ENCODE measurements at places on chromosomes 1 and 21.

- no peak for DNase-seq
Measured at GRCh38 chr1:208134491-208134890, 109.7 kb downstream of the PLXNA2 start.

DNA sequence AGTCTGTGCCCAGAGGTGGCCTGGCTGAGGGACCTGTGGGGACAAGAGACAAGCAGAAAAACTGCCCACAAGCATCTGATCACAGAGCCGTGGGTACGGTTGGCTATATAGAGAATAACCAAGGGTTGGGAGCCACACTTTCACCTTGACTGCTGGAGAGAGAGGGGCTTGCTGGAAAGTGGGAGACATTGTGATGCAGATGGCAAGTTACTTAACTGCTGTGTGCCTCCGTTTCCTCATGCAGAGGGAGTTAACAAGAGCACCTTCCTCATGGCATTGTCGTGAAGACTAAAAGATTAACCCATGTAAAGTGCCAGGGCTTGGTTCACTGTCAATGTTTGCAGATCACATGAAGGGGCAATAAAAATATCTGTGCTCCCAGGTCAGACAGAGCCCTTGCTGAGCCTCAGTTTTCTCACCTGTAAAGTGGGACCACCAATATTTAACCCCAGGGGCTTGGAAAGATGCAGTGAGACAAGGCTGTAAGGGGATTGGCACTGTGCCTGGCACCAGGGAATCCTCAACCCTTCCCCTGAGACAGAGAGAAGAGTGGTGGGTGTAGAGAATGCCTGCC is 52.8 kb downstream of the SDC3 start:
- DNase-seq = no peak

DNA sequence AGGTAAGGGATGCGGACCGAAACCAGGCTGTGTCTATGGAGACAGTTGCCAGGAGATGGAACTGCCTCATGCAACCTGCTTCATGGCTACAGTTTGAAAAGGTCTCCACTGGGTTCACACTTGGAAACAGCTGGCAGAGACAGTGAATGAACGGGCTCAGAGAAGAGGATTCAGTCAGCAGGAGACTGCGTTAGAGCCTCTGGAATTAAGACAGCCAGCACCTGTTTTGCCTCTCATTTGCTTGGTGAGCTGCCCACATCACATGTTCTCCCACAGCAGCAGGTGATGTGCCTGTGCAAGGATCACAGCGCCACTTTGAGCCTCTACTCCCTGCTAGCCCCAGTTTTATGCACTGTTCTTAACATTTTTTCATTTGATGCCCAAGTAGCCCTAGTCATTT is 321.0 kb downstream of the PLPP3 start:
- no peak for DNase-seq

GRCh38 chr1:36486439-36487335 is 4.0 kb upstream of the CSF3R start:
- DNase-seq = no peak

GRCh38 chr1:247228133-247228532 is 27.7 kb upstream of the VN1R5 start:
- DNase-seq = no peak

DNA sequence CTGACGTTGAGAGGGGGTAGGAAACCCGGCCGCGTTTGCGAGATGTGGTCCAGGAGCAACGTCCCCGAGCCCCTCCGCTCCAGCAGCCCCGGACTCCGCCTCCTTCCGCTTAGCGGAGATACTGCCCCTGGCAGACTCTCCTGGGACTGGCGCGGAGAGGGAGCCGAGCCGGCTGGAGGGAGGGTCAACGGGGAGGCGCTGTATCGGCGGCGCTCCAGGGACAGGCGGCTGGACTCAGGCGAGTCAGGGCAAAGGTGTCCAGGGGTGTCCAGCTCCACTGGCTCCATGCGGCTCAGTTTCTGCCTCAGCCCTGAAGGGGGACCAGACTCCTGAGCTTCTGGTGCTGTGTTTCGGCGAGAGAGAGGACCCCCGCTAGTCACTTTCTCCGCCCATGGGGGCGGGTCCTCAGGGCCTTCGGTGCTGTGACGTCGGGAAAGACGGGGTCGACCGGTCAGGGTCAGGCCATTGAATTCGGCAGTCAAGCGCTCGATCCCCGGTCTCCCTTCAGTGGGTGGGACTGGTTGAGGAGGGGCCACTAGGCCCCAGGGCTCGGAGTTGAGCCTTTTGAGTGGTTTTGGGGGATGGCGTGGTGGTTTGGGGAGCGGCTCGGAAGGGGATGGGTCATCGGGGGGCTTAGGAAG is 2.8 kb upstream of the LIX1L start:
- DNase-seq = no peak

DNA sequence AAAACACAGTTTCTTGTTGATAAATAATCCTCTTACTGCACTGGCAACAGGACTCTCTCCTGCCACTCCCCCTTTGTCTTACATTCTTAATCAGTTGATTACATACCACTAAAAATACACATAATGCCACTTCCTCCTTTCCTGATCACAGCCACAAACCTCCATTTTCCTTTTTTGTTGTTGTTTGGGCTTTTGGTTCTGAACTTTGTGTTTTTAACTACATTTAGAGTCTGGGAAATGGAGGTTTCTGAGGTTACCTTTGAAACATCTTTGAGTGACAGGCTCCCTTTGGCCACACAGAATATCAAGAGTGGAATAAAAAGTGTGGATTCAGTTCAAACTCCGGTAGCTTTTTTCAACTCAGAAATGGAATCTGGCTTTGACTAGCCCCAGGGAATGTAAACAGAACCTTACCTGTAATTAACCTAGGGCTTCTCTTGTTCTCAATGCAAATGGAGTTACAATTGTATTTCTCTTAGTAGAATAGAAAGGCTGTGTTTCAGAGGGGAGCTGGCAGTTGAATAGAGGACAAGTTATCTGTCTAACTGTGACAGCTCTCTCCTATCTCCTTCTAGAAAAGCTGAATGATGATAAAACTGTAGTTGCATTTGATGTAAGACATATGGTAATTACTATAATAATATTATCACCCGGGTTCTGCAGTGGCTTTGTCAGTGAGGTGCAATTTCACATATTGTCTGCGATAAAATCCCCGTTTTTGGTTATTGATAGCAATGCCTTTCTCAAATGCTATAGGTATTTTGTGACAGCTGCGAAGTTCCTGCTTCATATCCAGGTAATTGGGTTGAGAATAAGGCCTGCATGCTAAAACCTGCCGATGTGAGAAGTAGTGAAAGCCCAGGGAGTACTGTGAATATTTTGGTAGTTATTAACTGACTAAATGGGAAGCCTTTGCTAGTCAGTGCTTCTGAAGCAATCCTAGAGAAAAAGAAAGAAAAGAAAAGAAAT is 66.9 kb downstream of the ST6GALNAC5 start:
- DNase-seq = no peak

DNA sequence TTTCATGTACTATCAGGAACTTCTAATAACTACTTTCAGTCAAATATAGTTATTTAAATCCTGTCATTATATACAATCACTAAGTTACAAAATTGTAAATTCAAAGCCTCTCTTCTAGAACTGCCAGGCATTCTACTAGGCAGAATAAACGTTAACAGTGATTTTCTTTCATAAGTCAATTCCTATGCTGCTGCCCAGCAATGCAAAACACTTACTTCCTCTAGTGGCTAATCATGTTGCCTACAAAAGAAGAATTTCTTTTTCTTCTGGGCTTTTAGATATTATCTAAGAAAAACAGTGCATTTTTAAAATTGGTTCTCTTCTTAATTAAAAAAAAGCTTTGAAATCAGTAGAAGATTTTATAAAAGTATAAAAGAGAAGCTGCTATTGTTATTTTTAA is 509.8 kb upstream of the ADAMTS5 start:
- peak; percentile 15 for DNase-seq

GRCh38 chr1:153506831-153507413 is 28.9 kb downstream of the S100A6 start:
- no peak for DNase-seq

GRCh38 chr1:236869911-236870310 is 74.8 kb downstream of the MTR start:
- DNase-seq = no peak

DNA sequence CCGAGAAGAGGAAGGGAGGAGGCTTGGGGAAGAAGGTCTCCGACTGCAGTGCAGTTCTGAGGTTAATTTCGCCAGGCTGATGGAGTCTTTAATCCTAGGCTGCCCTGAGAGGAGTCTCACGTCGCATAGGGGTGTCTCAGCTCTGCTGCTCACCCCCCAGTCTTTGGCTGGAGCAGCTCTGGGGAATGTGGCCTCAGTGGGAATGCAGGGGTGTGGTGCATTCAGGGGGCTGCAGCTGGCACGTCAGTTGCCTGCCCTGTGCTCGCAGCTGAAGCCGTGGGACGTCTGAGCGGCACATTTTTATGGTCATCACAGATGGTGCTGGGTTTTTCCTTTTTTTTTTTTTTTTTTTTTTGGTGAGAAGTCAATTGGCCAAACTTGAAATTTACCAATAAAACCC is 38.2 kb downstream of the ACTN2 start:
- no peak for DNase-seq

DNA sequence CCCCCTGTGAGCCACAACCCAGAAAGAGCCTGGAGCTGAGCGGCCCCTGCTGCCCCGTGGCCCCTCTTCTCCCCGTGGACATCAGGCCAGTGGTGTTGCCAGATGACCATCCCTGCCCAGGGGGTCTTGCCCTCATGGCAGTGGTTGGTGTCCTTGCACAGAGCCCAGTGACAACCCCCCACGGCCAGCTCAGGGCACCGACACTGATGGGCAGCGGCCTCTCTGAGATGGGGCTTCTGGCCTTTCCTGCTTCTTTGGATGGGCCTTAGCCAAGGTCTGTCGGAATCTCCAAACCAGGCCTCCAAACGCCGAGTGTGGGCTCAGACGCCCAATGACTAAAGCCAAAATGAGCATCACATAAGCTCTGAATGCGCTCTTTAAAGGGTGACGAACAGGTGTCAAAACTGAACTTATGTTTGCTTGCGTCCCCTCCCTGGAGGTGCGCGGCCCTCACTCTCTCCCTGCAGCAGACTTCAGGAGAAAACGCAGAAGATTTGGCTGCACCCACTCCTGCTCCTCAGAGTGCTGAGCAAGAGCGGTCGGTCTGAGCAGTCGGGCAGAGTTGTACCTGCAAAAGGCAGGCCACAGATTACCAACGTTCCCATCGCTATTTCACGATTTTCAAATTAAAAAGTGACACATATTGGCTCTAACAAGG is 41.9 kb downstream of the UBE2G2 start:
- DNase-seq = no peak

DNA sequence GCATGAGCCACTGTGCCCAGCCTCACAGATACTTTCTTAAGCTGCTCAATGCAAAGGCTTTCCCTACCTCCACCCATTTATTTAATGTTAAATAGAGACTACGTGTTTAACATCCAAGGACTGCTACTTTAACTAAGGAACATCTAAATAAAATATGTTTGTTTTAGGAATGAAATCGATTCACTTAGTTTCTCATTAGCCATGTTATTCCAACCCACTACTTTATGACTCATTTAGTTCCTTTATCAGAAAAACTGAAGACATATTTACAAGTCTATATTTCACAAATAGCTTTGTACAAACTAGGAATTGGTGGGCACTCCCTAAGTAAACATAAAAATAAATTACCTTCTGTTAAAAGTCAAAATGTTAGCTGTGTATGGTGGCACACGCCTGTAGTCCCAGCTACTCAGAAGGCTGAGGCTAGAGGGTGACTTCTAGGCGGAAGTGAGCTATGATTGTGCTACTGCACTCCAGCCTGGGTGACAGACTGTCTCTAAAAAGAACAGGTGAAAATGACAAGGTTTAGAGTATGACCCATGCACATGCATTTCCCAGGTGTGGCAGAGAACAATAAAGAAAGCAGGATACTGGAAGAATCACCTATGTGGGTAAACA is 39.9 kb upstream of the AK4 start:
- DNase-seq = no peak

- no peak for DNase-seq
Measured at GRCh38 chr1:109392037-109392787, 5.5 kb downstream of the SORT1 start.

DNA sequence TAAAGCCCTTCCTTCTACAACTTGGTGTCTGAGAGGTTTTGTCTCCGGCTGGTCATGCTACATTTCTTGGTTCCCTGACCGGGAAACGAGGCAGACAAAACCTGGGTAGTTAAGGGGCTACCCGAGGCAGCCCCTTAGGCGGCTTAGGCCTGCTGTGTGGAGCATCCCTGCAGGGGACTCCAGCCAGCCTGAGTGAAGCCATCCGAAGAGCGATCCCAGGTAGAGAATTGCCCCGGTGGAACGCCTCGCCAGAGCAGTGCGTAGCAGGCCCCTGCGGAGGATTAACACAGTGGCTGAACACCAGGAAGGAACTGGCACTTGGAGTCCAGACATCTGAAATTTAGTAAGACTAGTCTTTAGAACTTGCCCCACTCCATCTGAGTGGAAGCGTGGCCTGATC is 21.2 kb upstream of the MYOCOS start:
- DNase-seq = no peak

DNA sequence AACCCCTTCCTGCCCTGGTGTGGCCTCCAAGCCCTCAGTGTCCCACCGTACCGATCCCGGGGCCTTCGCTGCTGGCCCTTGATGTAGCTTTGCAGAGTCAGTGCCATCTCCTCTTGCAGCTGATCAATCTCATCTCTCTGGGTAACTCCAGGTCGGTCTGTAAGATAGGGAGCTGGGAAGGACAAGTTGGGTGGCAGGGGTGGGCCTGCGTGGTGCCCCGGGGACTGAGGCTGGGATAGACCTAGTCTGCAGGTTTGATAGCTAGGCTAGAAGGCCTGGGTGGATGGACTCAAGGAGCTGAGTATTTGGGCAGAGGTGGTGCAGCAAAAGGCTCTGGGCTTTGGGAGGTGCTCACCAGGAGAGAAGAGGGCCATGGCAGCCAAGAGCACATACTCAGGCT is 4.9 kb downstream of the TOMM40L start:
- no peak for DNase-seq

- DNase-seq = no peak
Measured at GRCh38 chr1:40422630-40423263, 27.5 kb upstream of the ZFP69B start.

GRCh38 chr1:201925981-201926645 is 20.2 kb downstream of the LMOD1 start:
- no peak for DNase-seq

DNA sequence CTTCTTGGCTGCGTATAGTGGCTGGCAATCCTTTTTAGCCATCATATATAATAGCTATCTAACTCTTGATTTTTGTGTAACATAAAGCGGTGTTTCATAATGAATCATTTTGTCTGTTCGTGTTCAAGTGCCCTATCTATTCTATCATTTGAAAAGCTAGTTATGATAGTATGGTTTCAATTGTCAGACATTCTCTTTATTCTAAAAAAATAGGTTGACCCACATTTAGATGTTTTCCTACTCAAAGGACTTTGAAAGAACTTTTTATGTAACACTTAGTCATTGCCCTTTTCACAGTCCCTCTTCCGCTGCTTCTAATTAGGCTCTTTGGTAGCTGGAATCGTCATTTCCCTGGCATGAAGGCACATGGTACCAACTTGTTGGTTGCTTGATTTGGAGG is 272.2 kb upstream of the B3GALT2 start:
- DNase-seq = no peak

GRCh38 chr1:164953098-164953497 is 394.1 kb downstream of the PBX1 start:
- DNase-seq = no peak

DNA sequence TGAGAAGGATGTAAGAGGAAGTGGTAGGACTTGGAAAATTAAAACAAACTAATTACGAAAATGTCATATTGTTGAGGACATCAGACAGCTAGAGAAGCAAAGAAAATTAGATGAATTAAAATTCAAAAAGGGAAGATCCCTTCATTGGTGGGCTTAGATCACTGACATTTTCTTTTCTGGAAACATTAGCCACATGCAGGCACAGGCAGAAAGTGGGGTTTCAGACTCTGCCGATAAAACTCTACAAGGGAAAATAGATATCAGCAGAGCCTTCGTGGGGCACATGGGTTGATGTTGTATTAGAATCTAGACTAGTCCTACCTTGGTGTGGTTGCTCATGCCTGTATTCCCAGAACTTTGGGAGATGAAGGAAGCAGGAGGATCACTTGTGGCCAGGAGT is 12.4 kb upstream of the RGS1 start:
- DNase-seq = no peak

All from smooth muscle cell of the brain vasculature (primary cell).